Ascending aorta (tissue), 2 donors: ENCODE measurements at places on chromosomes 4 and X.

GRCh38 chr4:8782135-8782534, 89.5 kb downstream of the HMX1 start:
- no peaks in the 10 kb centered on the region for H3K27me3 ChIP-seq
- no peak for DNase-seq
- no peaks in the 10 kb centered on the region for H3K4me1 ChIP-seq
- no peak overlapping the region for H3K4me3 ChIP-seq
- no peaks in the 10 kb centered on the region for H3K36me3 ChIP-seq

DNA sequence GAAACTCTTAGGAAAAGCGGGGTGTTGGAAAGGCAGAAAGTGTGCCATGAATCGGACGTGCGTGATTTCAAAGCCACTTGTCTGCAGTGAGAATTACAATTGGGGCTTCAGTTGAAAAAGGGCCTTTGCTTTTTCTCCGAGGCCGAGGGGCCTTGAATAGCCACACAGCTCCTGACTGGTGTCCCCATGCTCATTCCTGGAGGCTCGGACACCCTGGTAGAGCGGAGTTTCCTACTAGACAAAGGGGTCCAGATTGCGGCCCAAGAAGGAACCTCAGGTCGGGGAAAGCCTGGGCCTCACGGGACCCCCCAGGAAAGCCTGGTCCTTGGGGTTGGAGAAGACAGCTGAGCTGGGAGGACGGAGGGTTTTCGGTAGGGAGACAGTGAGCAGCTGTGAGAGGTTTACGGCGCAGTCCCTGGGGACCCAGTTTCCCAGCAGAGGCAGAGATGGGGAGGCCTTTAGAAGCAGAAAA, 3.0 kb upstream of the SHOX start:
- no peak overlapping the region for H3K27ac ChIP-seq
- no peaks in the 10 kb centered on the region for H3K36me3 ChIP-seq
- H3K4me1 ChIP-seq = no peaks in the 10 kb centered on the region
- H3K4me3 ChIP-seq = no peak overlapping the region
- H3K27me3 ChIP-seq = no peaks in the 10 kb centered on the region

- no peak for DNase-seq
- no peak overlapping the region for H3K27ac ChIP-seq
- H3K36me3 ChIP-seq = no peaks in the 10 kb centered on the region
- H3K4me3 ChIP-seq = no peak overlapping the region
These were observed 192.5 kb upstream of the TAPT1 start for GRCh38 chr4:16418814-16419213.

DNA sequence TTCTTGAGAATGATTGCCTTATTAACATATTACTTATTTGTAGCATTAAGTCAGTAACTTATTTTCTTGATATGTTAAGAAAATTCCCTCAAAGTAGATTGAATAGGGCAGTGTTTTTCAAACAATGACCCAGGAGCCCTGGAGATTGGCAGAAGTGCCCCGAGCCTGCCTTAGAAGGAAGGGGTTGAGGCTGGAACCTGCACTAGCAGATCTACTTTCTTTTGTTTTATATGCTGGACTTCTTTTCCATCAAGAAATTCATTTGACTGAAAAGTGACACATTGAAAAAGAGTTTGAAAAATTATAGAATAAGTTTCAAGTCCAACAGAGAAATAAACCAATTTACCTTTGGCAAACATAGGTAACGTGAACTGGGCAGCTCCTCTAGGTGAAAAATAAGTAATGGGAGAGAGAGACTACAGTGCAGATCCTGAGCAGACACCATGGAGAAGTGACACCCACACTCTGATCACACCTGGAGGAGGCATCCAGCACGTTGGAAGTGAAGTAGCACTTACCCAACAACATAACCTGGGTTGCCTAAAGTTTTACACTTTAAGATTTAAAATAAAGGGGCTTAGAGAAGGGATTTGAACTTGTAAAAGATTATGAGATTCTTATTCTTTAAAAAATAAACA, 18.6 kb downstream of the ARSJ start:
- DNase-seq = no peak
- peak overlapping the region; percentile 77 for H3K27ac ChIP-seq
- peak overlapping the region; percentile 21 for H3K4me3 ChIP-seq
- H3K36me3 ChIP-seq = no peaks in the 10 kb centered on the region
- H3K4me1 ChIP-seq = peaks cover 18% of the 10 kb centered on the region
- H3K27me3 ChIP-seq = no peaks in the 10 kb centered on the region

GRCh38 chrX:132968296-132968949, 10.0 kb upstream of the HS6ST2 start:
- no peaks in the 10 kb centered on the region for H3K27me3 ChIP-seq
- no peaks in the 10 kb centered on the region for H3K4me1 ChIP-seq
- no peak overlapping the region for H3K4me3 ChIP-seq
- no peaks in the 10 kb centered on the region for H3K36me3 ChIP-seq
- no peak for DNase-seq
- H3K27ac ChIP-seq = no peak overlapping the region

DNA sequence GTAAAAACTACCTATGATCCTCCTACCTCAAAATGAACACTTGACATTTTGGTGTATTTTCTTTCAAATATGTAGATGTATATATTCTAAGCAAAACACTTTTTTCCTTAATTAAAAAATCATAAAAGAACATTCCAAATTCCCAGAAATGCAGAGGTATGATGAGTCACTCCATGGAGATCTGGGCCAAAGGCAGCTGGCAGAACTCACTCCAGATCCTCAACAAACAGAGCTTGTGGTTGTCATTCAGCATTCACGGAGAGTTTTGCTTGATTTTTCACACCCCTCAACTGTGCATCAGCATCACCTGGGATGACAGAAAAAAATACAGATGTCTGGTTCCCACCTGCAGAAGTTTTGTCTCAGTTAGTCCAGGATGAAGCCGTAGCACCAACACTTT, 144.6 kb downstream of the KIT start:
- H3K4me1 ChIP-seq = no peaks in the 10 kb centered on the region
- H3K36me3 ChIP-seq = no peaks in the 10 kb centered on the region
- H3K27ac ChIP-seq = no peak overlapping the region
- DNase-seq = no peak
- no peaks in the 10 kb centered on the region for H3K27me3 ChIP-seq

DNA sequence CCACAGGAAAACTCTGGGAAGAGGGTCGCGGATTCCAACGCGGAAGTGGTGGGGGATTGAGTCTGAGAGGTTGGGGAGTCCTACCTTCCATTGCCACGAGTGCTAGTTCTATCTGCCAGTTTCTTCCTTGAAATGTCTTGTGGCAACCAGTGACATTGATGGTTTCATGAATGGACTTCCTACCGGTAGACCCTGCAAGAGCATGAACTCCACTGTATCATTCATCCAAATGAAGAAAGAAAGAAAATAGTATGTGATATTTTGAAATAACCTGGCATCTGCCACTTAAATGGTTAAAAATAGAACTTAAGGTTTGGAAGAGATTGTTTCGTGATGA, 1.1 kb upstream of the SLC10A7 start:
- no peaks in the 10 kb centered on the region for H3K27me3 ChIP-seq
- H3K27ac ChIP-seq = peak overlapping the region; percentile 78
- no peaks in the 10 kb centered on the region for H3K4me1 ChIP-seq
- H3K4me3 ChIP-seq = peak overlapping the region; percentile 81

DNA sequence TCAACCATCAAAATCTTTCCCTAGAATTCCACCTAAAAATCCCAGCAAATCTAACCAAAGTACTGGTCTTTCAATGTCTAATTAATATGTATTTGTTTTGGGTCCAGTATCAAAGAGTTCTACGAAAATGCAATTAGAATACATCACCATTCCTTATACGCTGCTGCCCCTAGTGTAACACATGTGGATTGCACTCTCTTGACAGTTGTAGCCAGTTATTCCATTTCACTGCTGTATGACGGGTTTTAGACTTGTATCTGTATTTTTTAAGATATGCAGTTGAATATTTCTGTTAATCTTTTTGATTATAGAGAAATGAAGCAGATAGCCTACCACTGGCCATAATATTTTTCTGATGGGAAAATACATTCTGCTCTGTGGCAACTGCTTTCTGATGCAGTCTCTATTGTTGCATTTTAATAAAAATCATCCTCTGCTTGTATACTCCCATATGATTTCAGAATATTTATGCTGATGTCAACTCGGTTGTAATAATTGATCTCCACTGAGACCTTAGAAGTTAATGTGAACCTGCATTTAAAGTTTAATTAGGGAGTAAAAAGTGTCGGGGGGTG, 17.1 kb upstream of the PAGE2B start:
- DNase-seq = no peak
- H3K27ac ChIP-seq = no peak overlapping the region
- H3K4me3 ChIP-seq = no peak overlapping the region
- H3K36me3 ChIP-seq = no peaks in the 10 kb centered on the region
- H3K4me1 ChIP-seq = no peaks in the 10 kb centered on the region

DNA sequence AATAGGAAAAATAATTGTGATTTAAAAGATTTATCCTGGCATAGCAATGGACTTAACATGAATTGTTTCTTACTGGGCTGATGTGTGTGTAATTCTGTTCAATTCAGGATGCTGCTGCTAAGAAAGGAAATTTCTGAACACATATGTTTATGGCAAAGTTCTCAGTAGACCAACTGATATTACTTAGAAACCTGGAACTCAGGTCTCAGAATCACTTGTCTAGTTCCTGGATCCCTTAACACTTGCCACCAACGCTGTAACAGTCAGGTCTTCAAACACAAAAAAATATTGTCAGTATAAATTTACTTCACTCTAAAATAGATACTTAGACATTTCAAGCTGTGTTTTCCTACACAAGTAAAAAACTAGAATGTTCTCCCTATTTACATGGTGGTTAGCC, 5.5 kb downstream of the CASP3 start:
- H3K4me1 ChIP-seq = peaks cover 39% of the 10 kb centered on the region
- peak overlapping the region; percentile 21 for H3K27ac ChIP-seq
- no peaks in the 10 kb centered on the region for H3K27me3 ChIP-seq
- no peak for DNase-seq
- no peak overlapping the region for H3K4me3 ChIP-seq
- peaks cover 4% of the 10 kb centered on the region for H3K36me3 ChIP-seq

DNA sequence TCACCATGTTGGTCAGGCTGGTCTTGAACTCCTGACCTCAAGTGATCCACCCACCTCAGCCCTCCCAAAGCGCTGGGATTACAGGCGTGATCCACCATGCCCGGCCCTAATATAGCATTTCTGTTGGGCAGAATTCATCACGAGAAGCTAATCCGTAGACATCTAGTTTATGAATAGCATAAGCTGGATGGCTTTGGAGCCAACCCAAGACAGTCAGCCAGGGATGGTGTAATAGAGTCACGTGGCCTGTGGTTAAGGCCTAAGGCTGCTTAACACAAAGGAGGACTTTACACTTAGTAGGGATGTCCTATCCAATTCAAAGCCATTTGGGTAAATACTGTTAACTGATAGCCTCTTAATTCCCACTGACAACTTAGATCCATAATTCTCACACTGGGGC, 173.6 kb downstream of the RAP1GDS1 start:
- no peak overlapping the region for H3K4me3 ChIP-seq
- H3K4me1 ChIP-seq = no peaks in the 10 kb centered on the region
- H3K36me3 ChIP-seq = peaks cover 14% of the 10 kb centered on the region
- DNase-seq = no peak
- H3K27me3 ChIP-seq = no peaks in the 10 kb centered on the region
- no peak overlapping the region for H3K27ac ChIP-seq

GRCh38 chr4:87150498-87151261, 69.7 kb downstream of the KLHL8 start:
- no peaks in the 10 kb centered on the region for H3K27me3 ChIP-seq

DNA sequence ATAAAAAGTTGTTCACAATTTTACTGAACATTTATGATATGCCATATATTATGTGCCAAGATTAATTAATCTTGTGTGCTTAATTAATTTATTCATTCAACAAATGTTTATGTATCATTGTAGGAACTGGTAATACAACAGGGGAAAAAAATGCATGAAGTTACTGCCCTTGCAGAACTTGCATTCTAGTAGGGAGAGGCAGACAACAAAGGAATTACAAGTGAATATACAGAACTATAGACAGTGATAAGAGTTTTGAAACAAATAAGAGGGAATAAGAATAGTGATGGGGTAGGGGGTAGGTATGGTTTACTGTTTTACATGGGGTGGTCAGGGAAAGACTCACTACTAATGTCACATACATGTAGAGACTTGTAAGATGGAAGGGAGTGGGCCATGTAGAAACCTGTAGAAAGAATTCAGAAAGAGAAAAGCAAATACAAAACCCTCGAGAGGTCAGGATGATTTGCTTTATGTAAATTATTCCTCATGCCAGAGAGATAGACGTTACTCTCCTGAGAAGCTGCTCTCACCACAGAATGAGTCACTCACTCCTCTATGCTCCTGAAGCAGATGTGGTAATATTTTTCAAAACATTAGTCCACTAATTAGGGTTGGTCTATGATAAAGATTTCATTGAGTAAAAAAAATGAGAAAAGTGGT, 855.0 kb upstream of the GRID2 start:
- H3K27ac ChIP-seq = no peak overlapping the region
- H3K27me3 ChIP-seq = no peaks in the 10 kb centered on the region
- no peaks in the 10 kb centered on the region for H3K36me3 ChIP-seq

GRCh38 chrX:121000589-121000988, 15.0 kb upstream of the CT47A1 start:
- no peak for DNase-seq
- H3K27ac ChIP-seq = no peak overlapping the region
- H3K4me1 ChIP-seq = no peaks in the 10 kb centered on the region
- no peaks in the 10 kb centered on the region for H3K27me3 ChIP-seq
- H3K4me3 ChIP-seq = no peak overlapping the region
